ENCODE measurements at places on chromosomes 11 and 22.
A peak's percentile ranks its signal among the peaks of the same experiment; 100 is the strongest.

DNA sequence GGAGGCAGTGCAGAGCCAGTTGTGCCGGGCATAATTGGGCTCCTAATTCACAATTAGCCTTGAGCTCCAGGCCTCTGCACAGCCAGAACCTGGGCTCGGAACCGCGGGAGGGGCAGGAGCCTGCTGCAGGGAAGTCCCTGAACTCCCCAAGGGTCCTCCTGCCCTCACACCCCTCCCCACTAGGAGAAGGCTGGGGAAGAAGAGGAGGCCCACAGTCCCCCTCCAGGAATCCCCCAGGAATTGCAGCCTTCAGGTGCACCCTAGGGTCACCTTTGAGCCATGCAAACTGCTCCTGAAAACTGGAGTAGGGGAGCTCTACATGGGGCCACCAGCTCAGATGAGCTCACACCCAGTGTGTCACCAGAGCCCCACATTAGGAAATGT, 93.8 kb upstream of the LMO1 start:
- no peak for DNase-seq

DNA sequence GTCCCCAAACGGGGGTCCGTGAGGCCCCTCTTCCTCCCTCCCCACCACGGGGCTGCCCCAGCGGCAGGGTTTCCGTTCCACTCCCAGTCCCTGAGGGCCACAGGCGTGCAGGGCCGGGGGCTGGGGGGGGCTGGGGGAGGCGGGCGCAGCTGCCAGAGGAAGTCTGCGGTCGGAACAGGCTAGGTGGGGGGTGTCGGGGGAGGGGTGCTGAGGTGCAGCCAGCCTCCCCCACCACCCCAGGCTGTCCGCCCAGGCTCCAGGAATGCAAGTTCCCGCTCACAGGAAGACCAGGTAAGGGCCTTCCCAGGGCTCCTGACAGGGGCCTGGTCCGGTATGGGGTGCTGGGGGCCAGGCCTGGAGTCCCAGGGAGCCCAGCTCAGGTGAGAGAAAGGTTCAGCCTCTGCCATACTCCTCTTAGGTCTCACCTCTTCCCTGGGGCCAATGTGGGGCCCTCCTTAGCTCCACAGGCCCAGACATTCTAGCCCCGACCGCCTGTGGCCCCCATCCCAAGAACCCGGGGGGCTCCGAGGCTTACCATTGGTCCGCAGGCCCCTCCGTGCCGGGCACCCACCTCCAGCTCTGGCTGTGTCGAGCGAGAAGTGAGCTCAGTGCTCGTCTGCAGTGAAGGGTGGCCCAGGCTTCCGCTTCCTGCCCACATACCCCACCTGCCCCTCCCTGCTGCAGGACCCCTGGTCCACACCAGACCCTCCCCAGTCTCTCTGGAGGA, at the start of gene PTPRCAP:
Gene PTPRCAP (minus strand): TSS at position 601 of the 727 bp plus-strand sequence. CDS start 63 bp downstream, at position 538.
- DNase-seq, result peak; percentile 87

DNA sequence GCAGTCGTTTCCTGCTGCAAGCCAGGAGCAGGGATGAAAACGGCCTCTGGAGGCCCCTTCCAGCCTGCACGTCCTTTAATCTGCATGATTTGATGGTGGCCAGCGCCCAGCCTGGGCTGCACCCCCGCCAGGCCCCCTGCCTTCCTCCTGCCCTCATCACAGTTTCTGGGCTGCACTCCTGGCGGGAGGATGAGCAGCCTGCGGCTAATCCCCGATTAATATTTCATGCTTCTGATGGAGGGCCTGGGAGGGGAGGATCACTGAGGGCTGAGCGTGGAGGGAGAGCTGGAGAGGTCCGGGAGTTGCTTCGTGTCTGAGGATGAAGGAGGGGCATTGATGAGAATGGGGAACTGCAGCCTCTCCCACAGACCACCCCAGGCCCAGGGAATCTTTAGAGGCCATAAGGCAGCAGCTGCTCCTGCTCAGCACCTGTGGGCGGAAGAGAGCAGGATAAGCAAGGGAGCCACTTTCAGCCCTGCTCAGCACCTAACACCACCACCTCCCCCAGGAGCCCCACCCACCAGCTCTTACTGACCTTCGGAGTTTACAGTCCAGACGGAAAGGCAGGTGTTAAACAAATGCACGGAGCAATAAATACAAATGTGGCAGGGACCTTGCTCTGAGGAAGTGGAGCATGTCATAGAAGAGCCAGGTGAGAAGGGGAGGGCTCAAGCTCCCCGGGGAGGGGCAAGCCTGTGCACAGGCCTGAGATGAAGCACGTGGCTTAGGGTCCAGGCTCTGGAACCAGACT, 135.0 kb upstream of the NECTIN1 start:
- no peak for DNase-seq

DNA sequence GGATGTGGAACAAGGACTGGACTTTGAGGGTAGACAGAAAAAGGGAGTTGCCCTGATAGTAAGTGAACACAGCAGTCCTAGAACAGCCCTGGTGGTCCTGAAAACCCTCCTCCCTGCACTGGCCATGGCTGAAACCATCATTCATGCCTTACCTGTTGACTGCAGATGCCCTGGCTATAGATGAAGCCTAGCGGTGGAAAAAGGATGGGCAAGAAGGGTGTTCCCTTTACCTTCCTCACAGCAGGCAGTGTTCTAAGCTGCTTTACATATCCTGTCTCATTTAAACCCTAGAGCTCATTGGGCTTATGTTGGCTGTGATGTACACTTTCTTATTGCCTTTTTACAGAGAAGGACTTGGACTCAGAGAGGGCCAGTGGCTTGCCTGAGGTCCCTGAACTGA, 133.6 kb downstream of the C11orf91 start:
- DNase-seq, result no peak

GRCh38 chr11:9081153-9081552, 10.2 kb downstream of the SCUBE2 start:
- no peak for DNase-seq

GRCh38 chr11:82978422-82979099, 77.0 kb downstream of the DDIAS start:
- DNase-seq, result no peak

DNA sequence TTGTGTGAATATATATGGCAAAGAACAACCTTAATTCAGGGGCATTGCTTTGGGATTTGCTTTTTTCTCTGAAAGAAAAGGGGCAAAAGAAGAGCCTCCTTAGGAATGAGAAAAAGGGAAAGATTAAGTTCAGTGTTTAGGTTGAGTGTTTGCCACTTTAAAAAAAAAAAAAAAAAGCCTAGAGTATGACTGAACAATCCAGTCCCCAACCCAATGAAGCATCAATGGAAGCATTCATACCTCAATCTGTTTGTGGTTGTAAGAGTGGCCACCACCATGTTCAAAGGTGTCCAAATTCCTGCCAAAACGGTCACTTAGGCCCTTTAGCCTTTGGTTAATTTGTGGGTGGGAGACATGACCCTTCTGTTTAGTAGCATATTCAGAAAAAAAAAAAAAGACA, 260.6 kb downstream of the SOX6 start:
- DNase-seq, result no peak

GRCh38 chr11:131734871-131735270, 364.5 kb downstream of the NTM start:
- DNase-seq, result no peak

- no peak for DNase-seq
Measured at GRCh38 chr22:36197065-36197440, 4.6 kb downstream of the APOL4 start.

DNA sequence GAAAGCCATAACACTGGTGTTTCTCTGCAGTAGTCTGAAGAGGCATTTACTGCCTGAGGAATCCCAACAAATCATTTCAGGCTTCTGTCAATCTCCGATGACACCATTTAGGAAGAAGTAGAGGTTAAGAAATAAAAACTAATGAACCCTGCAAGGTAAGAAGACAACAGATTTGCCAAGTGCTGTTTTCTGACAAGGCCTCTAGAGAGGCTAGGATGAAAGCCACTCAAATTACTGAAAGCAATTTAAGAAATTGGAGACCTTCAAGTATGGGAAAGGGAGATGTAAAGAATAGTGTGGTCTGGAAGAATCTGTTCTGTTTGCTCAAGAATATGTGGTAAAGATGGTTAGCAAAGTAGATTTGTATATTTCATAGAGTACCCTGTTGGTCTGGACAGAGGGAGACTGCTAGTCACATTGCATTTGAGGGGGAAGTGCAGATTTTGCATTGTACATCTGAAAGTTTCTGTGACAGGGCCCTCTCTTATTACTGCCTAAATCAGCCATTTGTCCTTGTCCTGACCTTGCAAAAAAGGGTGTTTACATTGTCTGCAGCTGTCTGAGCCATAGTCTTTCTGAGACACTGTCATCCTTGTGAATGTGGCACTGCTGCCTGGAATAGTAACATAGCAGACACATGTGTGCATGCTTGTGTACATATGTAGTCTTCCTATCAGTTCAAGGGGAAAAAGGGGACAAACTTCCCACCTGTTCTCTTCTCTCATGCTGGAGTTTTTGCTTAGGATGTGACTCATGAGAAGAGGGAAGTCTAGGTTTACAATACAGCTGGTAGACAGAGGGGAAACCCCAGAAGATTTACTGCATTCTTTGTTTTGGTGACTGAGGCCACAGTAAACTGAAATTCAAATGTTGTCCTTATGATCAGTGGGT, 640.2 kb upstream of the KIRREL3 start:
- no peak for DNase-seq

DNA sequence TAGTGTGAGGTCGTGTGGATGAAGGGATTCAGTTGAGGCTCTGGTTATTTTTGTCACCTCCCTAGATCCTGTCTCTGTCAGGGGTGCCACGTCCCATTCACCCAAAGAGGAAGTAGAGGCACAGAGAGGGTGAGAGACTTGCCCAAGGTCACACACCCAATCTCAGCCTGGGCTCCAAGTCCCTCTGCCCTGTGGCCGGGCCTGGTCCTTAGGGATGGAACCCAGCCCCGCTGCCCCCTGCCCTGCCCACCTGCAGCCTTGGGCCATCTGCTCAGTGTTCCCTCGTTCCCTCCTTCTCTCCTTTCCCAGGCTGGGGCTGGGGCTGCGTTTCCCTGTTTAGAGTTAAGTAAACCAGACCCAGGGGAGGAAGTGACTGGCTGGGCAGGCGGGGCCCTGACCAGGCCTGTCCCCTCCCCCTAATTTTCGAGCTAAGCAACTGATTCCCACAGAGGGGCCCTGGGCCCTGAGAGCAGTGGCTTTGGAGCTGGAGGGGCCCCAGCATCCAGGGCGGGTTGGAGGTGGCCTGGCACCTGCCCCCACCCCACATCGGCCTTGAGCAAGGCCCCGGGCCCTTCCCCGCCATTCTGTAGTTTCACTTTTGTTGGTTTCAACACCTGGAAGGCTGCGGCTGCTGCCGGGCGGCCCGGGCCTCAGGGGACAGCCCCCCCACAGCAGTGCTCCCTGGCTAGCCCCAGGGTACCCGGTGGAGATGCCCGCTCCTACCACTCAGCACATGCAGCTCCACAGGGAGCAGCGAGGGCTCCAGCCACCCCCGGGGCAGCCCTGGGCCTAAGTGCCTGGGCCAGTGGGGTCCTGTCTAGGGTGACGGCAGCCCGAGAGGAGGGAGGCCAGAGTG, 1.5 kb downstream of the TCIRG1 start:
- DNase-seq, result peak; percentile 17

DNA sequence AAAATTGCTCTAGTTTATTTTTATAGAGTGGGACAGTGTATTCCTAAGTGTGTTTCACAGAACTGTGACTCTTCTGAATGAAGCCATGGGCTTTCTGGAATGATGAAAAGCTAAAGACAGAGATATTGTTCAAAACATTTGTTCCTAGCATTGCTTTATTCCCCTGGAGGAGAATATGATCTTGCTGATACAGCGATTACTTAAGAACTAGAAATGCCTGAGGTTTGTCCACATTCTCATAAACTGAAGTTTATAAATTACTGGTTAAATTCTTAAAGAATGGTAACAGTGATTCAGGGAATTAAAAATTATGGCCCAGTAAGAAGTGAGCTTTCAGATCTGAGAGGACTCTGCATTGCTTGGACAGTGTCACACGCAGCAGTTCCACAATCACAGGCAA, 690.3 kb downstream of the FAM181B start:
- no peak for DNase-seq

GRCh38 chr11:87353771-87354345, 316.1 kb downstream of the TMEM135 start:
- no peak for DNase-seq

DNA sequence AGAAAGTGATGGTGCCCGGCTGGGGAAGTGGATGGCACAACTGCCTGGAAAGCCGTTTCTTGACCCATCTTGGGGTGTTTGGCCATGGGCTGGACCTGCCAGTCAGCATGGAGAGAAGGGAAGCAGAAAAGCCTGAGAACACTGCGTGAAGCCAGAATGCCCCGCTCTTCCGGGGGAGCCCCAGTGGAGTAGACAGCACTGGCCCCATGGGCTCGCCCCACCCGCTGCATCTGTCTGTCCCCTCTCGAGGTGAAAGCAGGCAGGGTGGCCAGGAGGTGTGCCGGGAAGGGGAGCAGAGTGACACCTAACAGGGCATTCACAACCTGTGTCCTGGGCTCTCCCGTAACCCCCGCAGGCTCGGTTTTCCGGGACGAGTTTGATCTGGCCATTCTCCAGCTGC, 57.1 kb upstream of the TBCEL start:
- DNase-seq, result no peak

DNA sequence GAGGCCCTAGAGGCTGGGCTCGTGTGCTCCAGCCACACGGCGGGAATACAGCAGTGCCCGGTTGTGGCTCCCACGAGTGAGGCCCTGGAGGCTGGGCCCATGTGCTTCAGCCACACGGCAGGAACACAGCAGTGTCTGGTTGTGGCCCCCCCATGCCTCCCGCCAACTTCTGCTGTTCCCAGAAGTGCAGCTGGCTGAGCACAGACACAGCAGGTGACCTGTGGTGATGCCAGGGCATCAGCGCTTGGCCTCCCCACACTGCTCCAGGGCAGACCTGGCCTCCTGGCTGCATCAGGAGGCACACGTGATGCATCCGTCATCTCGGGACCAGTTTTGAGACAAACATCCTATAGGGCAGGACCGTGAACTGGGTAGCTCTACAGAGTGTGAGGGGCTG, 110.3 kb downstream of the KCNQ1OT1 start:
- DNase-seq, result no peak

DNA sequence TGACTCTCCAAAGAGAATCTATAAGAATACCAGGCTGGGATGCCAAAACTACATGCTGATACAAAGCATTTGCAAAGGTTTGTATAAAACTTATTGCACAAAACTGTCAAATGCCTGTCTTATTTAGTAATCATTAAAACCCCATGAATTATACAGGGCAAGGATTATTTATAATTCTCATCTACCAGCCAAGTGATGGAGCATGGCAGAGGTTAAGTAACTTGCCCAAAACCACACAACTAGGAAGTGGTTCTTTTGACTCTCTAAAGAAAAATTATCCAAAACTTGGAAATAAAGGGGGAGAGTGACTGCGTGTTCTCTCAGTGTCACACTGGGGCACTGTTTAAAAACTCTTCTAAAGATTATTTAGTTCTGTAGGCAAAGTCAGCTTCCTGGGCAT, 17.4 kb upstream of the CLMP start:
- DNase-seq, result no peak

- no peak for DNase-seq
Measured at GRCh38 chr11:130778705-130779104, 137.6 kb downstream of the SNX19 start.

- DNase-seq, result no peak
Measured at GRCh38 chr11:114215428-114215827, 80.8 kb upstream of the NNMT start.

All from CD4-positive, alpha-beta T cell (primary cell).